ENCODE measurements at places on chromosomes 3 and 15. TPM values are rescaled to one million over a fixed set of nuclear protein-coding genes. Genes with fewer than 3 reads are reported as not detected.

MYZAP gene
- total RNA-seq, result 0.81 TPM

GRCh38 chr3:12891985-12892839 lies 50.8 kb upstream of the RPL32 start:
- DNase-seq, result peak; percentile 83

DNA sequence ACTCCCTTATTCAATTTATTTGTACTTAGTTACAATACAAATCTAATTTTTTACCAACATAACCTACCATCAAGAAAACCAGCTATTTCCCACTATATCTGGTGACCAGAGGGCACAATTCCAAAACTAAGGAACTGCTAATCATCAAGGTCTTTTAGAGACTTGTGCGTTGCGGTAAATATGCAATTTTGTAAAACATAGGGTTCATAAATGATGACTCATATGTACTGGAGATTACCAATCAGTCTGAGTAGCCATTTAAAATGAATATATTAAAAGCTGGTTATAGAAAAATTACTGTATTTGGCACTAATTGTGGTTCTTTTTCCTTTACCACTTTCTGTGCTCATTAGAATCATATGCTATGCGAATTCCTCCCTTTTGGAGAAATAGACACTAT lies 859.6 kb downstream of the ROBO1 start:
- no peak for DNase-seq

DNA sequence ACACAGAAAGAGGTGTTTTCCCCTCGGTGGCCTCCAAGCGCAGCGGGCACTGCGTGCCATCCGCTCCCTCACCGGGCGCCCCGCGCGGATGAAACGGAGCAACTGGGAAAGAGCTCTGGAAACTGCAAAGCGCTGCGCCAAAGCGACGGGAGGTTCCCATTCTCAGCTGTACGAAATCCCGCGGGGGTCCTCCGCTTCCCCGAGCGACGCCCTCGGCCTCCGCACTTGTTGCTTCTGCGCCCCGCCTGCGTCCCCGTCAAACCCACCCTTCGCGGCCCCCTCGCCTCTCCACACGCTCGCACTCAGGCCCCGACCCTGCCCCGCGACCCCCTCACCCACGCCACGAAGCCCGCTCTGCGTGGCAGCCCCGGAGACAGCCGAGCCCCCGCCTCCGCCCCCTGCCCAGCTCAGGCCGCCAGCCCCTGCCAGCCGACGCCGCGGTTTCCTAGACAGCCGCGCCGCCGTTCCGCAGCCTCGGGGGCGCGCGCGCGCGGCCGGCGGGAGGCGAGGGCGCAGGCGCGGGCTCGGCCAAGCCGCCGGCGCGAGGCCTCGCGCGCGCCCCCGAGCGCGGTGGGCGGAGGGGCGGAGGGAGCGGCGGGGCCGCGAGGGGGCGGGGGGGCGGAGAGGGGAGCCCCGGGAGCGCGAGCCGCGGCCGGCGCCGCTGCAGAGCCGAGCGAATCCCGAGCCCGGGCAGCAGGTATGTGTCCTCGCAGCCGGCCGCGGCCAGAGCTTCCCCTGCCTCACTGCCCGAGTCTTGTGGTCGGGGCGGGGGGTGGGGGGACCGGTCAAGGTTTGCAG lies at the start of gene TMEM266:
Gene TMEM266, plus strand, starts transcription at position 666 of the 798 bp plus-strand sequence. CDS start 74,279 bp downstream, outside the sequence.
- peak; percentile 98 for DNase-seq

DNA sequence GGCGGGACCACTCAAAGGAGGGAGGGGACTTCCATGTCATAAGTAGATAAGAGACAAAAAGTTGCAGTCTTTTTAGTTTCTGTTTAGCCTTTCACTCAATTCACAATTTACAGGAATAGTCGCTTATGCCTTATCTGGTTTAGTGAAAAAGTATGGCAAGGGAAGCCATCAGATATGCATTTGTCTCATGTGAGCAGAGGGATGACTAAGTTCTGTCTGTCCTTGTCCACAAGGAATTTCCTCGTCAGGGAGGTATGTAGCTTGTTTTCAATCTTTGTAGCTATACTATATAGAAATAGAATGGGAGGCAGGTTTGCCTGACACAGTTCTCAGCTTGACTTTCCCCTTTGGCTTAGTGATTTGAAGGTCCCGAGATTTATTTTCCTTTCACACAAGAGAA lies 882.8 kb downstream of the NAALADL2 start:
- DNase-seq, result no peak

LRRC2 gene
- total RNA-seq, result 3.3 TPM

DNA sequence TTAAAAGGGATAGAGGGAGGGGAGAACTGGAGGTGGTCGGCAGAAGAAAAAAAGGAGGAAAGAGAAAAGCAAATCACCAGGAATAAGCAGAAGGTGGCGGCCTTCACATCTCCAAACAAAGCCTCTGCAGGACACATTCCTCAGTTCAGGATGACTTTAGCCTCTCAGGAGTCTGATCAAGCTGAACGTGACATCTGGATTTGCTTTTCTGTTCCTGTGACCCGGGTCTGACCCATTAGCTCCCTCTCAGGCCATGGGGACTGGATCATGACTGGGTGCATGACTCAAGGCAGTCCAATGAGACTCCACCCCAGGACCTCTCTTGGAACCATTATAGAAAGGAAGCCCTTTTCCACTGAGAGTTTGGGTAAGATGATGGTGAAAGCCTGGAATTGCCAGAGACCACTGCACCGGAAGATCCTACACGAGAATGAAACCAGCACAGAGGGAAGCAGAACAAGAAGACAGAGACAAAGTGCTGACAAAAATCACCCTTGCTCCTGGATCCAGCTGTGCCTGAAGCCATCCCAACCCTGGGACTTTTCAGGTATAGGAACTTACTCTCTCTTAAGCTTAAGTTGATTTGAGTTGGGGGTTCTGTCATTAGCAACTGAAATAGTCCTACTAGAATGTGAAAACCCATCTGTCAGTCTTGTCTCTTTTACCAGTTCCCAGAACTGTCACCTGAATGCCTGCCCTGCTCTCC lies 45.4 kb upstream of the RAD18 start:
- no peak for DNase-seq

GRCh38 chr3:166011771-166012170 lies 174.5 kb upstream of the BCHE start:
- no peak for DNase-seq

TXNRD3 gene
- total RNA-seq, result 10.6 TPM

GRCh38 chr3:169879845-169880575 lies 10.3 kb upstream of the LRRC31 start:
- no peak for DNase-seq

DNA sequence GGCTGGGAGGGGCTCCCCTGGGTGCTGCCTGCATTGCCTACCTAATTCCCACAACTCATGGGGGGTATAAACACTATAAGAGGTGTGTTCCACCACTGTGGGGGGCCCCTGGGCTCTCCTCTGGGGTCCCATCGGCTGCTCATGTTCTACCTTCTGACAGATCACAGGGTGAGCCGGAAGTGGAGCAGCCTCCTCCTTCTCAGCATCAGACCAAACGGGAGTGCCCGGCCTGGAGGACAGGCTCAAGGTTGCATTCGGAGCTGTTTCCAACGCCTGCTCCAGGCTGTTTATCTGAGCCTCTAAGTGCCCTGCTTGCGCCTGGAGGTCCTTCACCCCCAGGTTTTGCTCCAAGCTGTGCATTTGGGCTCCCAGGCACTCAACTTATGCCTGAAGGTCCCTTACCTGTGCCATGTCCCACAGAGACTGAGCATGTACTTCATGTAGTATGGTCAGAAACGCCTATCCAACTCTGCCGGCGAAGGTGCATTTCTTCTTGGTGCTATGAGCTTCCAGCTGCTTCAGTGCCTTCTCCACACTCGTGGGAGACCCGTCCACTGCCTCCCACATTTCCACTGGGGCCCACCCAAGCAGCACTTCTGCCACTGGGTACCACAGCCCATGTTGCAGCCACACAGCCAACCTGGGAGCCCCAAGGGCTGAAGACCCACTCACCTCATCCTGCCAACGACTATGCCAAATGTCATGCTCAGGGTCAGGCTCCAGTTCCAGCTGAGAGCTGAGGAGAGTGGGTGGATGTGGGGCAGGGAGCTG lies 232.1 kb downstream of the IGSF11 start:
- DNase-seq, result no peak

DNA sequence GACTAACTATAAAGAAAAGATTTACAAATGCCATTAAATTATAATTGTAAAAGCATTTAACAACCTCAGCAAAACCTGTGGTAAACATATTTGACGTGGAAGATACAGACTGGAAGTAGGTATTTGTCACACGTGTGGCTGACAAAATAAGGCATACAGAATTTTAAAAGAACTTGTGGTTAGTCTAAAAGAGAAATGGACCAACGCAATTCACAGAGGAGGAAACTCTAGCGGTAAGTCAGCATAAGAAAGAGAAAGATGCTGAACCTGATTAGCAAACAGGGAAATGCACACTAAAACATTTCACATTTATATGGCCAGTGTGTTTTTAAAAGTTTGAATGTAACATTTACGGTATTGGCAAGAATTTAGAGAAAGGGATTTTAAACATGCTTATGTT lies 35.3 kb downstream of the KCNH8 start:
- no peak for DNase-seq

DNA sequence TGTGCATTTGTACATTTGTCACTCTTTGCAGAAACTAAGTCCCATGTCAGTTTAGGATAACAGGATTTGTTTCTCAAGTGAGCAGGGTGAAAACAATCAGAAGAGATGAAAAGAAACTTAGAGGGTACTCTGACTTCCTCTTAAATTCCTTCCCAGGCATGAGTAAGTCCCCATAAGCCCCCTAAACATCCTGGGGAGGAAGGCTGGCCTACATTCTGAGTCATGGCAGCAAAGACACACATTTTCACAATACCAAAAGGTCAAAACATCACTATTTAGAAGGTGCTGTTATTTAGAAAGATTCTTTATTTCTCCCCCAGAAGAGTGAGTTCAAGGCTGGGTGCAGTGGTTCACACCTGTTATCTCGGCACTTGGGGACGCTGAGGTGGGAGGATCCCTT lies 7.6 kb upstream of the FOXP1 start:
- DNase-seq, result no peak

DNA sequence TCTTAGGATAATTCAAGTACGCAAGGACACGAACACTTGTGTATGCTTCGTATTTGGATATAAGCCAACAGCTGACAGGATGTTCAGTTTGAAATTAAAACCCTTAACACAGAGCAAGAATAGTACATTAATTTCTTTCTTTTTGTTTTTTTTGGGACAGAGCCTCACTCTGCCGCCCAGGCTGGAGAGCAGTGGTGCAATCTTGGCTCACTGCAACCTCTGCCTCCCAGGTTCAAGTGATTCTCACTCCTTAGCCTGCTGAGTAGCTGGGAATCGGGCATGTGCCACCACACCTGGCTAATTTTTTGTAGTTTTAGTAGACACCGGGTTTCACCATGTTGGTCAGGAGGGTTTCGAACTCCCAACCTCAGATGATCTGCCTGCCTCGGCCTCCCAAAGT lies 32.4 kb downstream of the TOMM70 start:
- DNase-seq, result no peak

- DNase-seq, result no peak
These were observed 15.6 kb upstream of the TLE3 start for GRCh38 chr15:70113304-70113700.

GRCh38 chr3:33513262-33513863 lies 73.2 kb upstream of the UBP1 start:
- no peak for DNase-seq

- DNase-seq, result no peak
These were observed 434.7 kb downstream of the C3orf38 start for GRCh38 chr3:88584451-88584850.

GRCh38 chr3:141735770-141736465 lies 2.2 kb upstream of the RNF7 start:
- DNase-seq, result no peak

- no peak for DNase-seq
These were observed 34.1 kb downstream of the CCDC191 start for GRCh38 chr3:114022145-114022802.

OIP5 gene
- total RNA-seq, result 45.0 TPM

COL8A1 gene
- 1.2 TPM for total RNA-seq

- DNase-seq, result no peak
These were observed 181.0 kb downstream of the NSMCE3 start for GRCh38 chr15:29088666-29089065.

- DNase-seq, result no peak
These were observed 144.3 kb upstream of the PFN2 start for GRCh38 chr3:150114873-150115540.

DNA sequence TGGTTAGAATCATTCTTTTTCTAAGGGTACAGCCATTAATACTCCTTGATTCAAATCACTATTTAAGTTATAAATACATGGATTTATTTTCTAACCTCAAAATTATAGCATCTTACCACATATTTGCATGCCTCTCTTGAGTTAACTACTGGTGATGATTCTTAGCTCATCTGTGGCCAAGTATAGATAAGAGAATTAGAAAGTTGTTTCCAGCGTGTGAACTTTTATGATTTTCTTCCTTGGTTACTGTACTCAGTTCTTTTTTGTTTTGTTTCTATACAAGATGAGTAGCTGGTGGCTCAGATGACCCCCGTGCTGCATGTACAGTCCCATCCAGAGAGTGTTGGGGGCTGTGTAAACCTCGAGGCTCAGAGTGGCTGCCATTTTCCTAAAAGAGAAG lies 124.6 kb downstream of the IGF1R start:
- DNase-seq, result no peak

SPATA12 gene
- not detected for total RNA-seq

DNA sequence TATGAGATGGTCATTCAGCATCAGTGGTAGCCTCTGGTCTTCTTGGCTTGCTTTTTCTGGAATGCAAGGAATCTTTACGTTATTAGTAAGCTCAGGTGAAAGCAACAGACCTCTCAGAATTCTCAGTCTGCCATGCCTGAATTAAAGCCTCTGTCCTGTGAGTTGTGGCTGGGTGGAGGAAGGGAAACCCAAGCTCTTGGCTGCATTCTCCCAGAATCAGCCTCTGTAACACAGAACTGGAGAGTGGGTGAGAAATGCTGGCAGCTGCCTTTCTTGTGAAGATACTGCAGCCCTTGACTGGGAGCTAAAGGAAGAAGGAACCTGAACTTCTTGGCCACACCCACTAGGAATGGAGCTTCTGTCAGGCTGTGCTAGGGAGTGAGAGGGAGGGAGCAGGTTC lies 505.8 kb downstream of the EPHA3 start:
- no peak for DNase-seq

- DNase-seq, result no peak
These were observed 211.2 kb downstream of the SHQ1 start for GRCh38 chr3:72636969-72637597.

DNA sequence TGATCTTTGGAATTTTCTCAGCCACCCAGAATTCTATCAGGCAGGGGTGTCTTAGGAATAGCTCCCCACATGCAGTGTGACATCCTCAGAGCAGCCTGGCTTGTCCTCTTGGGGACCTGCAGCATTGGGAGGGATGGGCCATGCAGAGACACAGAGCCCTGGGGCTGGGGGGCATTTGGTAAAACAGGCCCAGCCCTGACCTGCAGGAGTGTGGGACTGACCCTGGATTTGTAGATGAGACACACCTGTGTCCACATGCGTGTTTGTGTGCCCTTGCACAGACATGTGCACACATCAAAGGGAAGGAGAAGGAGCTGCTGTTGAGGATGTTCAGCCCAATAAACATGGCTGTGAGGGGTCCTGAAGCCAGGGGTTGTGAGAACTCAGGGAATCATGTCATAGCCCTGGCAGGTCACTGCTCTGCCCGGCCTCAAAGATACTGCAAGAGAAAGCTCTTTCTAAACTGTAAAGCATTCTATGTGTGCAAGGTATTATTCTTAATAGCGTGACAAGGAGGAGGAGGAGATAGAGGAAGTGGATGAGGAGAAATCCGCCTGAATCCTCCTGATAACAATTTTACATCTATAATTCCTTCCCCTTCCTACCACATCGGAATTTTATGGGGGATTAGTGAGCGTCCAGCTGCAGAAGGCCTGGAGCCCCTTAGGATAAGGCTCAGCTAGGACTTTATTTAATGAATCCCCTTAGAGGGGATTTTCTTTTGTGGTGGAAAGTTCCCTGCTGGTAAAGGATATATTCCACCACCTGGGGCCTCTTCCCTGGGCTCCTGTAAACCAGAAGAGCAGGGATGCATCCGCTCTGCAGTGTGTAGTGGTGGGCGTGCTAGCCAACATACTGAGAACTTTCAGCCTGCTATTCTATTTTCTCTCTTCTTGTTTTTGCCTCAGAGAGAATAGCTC lies 245.5 kb downstream of the EPHB1 start:
- no peak for DNase-seq
